ENCODE measurements at places on chromosomes 1 and 21.
A peak's percentile ranks its signal among the peaks of the same experiment; 100 is the strongest.

DNA sequence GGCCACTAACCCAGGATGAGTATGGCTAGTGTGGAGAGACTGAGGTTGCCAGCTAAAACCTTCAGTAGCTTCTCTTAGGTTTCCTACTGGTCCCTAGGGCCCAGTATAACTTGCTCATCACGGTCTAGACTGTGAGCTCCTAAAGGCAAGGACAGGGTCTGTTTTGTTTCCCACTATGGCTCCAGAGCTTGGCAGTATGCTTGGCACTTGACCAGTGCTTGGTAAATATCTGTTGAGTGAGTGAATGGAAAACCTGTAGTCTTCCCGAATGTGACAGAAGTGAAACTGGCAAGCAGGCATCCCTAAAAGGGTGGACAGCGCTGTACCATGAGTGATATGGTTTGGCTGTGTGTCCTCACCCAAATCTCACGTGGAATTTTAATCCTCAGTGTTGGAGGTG, 13.1 kb upstream of the PARS2 start:
- no peak for DNase-seq

GRCh38 chr21:43585924-43586413, 73.3 kb downstream of the HSF2BP start:
- DNase-seq: peak; percentile 49

DNA sequence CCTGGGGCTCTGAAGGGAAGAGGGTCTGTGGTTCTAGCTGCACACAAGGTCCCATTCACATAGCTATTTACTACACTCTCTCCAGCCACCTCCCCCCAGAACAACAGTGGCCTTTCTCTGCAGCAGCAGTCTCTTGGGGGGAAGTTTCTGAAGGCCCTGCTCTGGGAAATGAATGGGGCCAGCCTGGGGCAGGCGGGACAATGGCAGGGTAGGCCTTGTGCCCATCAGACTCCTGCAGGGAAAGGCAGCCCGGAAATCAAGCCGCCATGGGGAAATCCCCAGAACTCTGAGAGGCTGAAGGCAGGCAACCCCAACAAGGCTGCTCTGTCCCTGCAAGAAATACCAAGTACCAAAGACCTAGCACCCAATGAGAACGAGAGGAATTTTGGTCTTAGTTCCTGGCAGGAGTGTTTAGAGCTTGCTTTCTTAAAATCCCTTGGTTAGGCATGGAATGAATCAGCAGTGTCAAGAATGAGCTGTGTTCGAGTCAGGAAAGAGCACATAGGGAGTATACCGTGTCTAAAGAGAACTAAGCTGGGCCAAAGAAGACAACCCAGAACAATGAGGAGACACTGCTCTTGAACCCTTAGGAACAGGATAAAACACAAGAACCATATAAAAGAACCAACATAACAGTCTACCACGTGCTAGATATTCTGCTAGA, 11.3 kb downstream of the ARHGEF11 start:
- no peak for DNase-seq

GRCh38 chr1:36884801-36885200, 149.5 kb downstream of the GRIK3 start:
- DNase-seq: no peak

- no peak for DNase-seq
Measured at GRCh38 chr1:18344755-18345154, 136.0 kb upstream of the KLHDC7A start.

GRCh38 chr21:35503671-35504070, 454.6 kb upstream of the RUNX1 start:
- no peak for DNase-seq

GRCh38 chr1:55575571-55576279, 360.6 kb upstream of the USP24 start:
- no peak for DNase-seq

DNA sequence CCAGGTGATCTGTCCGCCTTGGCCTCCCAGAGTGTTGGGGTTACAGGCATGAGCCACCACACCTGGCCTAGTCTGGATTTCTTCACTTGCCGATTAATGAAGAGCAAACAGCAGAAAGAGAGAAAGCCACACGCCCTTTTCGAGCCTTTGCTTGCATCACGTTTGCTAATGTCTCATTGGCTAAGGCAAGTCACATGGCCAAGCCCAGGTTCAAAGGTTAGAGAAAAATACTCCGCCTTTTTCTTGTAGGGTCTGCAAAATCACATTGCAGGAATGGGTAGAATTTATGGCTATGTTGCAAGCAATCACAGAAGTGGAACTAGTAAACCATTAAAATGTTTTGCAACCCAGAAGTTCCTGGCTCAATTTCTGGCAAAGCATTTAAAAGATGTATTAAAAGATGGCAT, 26.8 kb upstream of the BACH1 start:
- no peak for DNase-seq

GRCh38 chr1:21834094-21834493, 22.0 kb downstream of the LDLRAD2 start:
- DNase-seq: no peak

- no peak for DNase-seq
Measured at GRCh38 chr1:200198236-200198635, 170.7 kb downstream of the NR5A2 start.

- no peak for DNase-seq
Measured at GRCh38 chr1:94831641-94832040, 11.5 kb downstream of the SLC44A3 start.

DNA sequence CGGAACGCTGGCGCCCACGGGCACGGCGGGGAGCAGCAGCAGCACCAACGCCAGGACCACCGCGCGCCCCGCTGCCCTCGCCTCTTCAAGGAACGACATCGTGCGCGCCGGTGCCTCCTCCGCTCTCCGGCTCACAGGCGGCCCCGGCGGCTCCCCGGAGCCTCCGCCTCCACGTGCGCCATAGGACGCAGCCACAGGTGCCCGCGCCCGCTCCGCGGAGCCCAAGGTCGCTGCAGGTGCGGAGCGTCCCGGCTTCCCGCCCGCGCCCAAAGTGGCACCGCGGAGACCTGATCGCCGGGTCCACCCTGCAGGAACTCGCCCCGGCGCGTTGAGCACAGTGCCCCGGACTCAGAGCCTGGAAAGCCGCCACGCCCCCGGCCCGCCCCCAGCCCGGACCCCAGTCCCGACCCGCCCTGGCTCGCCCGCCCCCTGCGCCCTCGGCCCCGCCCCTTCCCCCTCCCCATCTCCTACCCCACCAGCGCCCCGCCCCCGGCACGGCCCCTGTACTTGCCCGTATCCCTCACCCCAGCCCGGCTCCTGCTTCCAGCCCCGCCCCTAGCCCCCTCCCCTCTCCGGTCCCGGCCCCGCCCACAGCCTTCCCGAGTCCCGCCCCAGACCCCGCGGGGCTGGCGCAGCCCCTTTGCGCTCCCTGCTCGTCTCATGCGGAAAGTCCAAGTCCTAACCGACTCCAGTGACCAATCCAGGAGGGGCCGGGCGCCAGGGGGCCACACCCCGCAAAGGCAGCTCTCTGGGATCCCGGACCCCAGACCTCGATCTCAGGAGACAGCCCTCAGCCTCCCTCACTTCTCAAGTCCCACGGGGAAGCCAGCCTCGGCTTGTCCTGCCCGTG, at the start of gene MEGF6:
MEGF6 (minus strand) TSS at position 339 of the 850 bp plus-strand sequence; CDS start at position 99, 240 bp downstream.
- peak; percentile 97 for DNase-seq

GRCh38 chr21:33402001-33402979, 923 bp upstream of the IFNGR2 start:
- peak; percentile 20 for DNase-seq

DNA sequence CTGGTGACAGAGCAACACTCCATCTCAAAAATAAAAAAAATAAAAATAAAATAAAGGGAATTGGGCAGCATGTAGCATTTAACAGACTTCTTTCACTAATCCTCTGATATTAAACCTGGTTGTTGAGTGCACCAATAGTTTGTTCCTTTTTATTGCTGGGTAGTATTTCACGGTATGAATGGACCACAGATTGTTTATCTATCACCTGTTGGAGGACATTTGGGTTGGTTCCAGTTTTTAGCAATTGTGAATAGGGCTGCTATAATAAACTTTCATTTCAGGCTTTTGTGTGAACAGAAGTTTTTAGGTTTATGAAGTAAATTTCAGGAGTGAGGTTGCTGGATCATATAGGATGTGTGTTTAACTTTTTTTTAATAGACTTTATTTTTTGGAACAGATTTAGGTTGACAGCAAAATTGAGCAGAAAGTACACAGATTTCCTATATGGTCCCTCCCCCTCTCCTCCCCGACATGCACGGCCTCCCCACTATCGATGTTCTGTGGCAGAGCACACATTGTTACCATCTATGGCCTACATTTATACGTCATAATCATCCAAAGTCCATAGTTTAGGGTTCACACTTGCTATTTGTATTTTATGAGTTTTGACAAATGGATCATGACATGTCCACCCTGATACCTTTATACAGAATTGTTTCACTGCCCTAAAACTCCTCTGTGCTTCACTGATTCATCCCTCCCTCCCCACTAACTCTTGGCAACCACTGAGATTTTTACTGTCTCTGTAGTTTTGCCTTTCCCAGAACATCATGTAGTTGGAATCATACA, 66.1 kb upstream of the TMPRSS2 start:
- no peak for DNase-seq

DNA sequence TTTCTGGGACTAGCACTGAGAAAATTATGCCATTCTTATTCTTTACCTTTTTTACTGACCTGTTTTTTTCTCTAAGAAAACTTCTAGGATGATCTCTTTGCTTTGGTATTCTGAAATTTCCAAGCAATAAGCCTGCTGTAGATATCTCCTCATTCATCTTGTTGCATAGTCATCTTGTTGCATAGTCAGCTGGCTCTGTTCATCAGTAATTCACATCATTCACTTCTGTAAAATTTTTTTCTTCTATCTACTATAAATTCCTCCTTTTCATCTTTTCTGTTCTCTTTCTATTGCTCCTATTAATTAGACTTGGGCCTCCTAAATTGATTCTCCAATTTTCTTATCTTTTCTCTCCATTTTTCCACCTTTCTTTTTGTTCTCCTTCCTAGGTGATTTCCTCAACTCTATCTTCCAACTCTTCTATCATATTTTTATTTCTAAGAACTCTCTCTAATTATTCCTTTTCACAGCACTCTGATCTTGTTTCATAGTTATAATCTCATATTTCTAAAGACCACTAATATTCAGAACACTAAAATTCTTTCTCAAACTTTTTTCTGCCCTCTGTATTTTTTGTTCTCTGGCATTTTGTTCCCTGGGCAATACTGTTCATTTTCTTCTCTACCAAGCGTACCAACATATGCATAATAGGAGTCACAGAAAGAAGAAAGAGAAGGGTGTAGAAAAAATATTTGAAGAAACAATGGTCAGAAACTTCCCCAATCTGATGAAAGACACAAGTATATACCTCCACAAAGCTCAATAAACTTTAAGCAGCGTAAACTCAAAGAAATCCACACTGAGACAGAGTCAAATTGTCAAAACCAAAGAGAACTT, 17.7 kb downstream of the TUT4 start:
- DNase-seq: no peak

- DNase-seq: no peak
Measured at GRCh38 chr1:112540226-112540794, 31.5 kb downstream of the WNT2B start.

GRCh38 chr1:186498695-186499389, 37.9 kb upstream of the PDC start:
- no peak for DNase-seq

- no peak for DNase-seq
Measured at GRCh38 chr1:183732236-183732880, 72.6 kb upstream of the RGL1 start.

- no peak for DNase-seq
Measured at GRCh38 chr1:234972411-234973191, 156.0 kb downstream of the TOMM20 start.

DNA sequence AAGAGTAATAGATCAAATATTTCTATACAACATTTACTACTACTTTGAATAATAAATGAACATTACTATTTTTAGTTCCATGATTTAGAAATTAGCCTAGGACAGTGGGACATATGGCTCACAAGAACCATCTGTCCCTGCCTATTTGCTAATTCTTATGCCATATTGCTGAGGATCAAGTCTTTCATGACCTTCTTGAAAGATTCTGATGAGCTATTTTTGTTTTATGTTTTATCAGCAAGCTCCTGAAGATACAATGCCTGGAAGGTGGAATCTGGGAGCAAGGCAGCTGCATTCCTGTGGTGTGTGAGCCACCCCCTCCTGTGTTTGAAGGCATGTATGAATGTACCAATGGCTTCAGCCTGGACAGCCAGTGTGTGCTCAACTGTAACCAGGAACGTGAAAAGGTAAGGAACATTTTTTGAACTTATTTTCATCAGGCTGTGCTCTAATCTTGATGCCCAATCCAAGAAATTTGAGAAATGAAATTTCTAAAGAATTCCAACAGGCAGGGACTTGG, 326.7 kb downstream of the PAPPA2 start:
- no peak for DNase-seq

DNA sequence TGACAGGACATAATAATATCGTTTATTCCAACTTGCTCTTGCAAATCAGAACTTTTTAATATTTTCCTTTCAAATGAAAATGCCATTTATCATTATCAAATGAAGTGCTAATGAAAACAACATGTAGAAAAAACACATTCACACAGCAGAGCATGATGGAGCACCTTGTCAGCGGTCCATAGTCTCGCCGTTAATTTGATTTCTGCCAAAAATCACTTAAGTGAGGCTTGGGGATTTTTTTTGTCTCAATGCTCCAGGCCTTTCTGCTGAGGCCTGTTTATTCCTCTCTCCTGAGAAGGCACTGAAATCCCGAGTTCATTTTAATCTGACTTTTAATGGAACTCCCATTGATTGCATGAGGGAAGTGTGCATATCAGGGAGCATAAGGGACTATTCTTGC, 122.5 kb downstream of the ELAVL4 start:
- DNase-seq: no peak

- no peak for DNase-seq
Measured at GRCh38 chr21:42545745-42546144, 32.1 kb downstream of the SLC37A1 start.

All from endothelial cell (in vitro differentiated cells).